ENCODE measurements at places on chromosomes 5 and 9. TPM values are rescaled to one million over a fixed set of nuclear protein-coding genes. Genes with fewer than 3 reads are reported as not detected.

LCP2 gene
- not detected for total RNA-seq

GRCh38 chr9:135908093-135908753, 877 bp upstream of the CAMSAP1 start:
- no peak for DNase-seq

CER1 gene
- total RNA-seq, result not detected

SPAAR gene
- not detected for total RNA-seq

DNA sequence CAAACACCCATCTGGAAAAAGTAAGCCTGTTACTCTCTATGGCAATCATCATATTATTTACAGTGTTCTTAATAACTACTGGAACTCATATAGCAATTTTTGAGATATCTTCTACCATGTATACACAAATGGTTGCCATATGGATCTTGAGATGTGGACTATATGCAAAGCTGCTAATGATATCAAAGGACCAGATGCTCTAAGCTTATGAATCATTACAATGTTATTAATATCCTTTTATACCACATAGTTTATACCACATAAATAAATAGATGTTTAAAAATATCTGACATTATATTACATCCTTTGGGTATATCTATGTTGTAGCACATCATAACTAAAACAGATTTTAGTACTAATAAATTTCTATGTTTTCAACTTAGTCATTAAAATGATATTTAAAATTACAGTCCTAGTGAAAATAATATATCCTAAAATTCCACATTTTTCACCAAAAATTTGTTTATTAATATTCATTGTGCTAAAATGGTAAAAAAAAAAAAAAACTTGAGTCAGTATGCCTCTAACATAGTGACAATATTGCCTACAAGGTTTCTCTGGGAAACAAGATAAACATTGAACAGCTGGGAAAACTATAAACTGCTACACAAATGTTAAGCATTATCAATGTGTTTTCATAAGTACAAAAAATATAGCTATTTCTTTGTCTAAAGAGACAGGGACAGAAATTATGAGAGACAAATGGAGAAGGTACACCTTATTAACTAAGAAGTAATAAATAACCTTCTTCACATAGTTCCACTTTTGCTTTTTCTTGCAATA, 85.5 kb downstream of the DTWD2 start:
- DNase-seq, result no peak

- DNase-seq, result no peak
These were observed 109.3 kb downstream of the CRB2 start for GRCh38 chr9:123465304-123465703.

DNA sequence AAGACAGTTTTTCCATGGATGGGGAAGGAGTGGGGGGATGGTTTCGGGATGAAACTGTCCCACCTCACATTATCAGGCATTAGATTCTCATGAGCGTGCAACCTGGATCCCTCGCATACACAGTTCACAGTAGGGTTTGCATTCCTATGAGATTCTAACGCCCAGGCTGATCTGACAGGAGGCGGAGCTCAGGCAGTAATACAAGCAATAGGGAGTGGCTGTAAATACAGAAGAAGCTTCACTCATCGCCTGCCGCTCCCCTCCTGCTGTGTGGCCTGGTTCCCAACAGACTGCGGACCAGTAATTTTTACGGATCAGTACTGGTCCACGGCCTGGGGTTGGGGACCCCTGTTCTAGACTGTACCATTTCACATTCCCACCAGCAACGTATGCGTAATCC, 68.3 kb upstream of the OTULINL start:
- no peak for DNase-seq

TTLL11 gene
- total RNA-seq, result 12.1 TPM

SELENOP gene
- 10.2 TPM for total RNA-seq
